ENCODE measurements at places on chromosomes 3 and 15. TPM values are rescaled to one million over a fixed set of nuclear protein-coding genes. Genes with fewer than 3 reads are reported as not detected.

CCDC33 gene
- not detected for total RNA-seq

SKOR1 gene
- total RNA-seq: 0.66 TPM

FOXB1 gene
- total RNA-seq: not detected

TBC1D21 gene
- total RNA-seq: not detected

APPL1 gene
- total RNA-seq: 32.8 TPM

AADACL2 gene
- 0.21 TPM for total RNA-seq

ATOSA gene
- total RNA-seq: 80.0 TPM

HESX1 gene
- total RNA-seq: 3.6 TPM

GOLGA8T gene
- total RNA-seq: not detected

RPUSD2 gene
- 9.4 TPM for total RNA-seq

ACOX2 gene
- total RNA-seq: 29.1 TPM

LEKR1 gene
- total RNA-seq: 3.7 TPM

ZKSCAN7 gene
- 11.1 TPM for total RNA-seq

CLDN18 gene
- total RNA-seq: not detected

MINAR1 gene
- total RNA-seq: 0.22 TPM

CDHR4 gene
- total RNA-seq: 1.3 TPM

RUBCN gene
- total RNA-seq: 63.6 TPM

ACAN gene
- total RNA-seq: 11.4 TPM

PPP1R14D gene
- not detected for total RNA-seq

CPNE9 gene
- not detected for total RNA-seq

VPS39 gene
- total RNA-seq: 264 TPM

KNSTRN gene
- 3.5 TPM for total RNA-seq

C3orf70 gene
- total RNA-seq: 10.8 TPM

GRAMD1C gene
- total RNA-seq: 1.1 TPM

ANKRD34C gene
- not detected for total RNA-seq

PGBD4 gene
- 1.7 TPM for total RNA-seq

PSMD6 gene
- total RNA-seq: 64.5 TPM

LMAN1L gene
- total RNA-seq: not detected

USP19 gene
- 72.3 TPM for total RNA-seq

PATL2 gene
- total RNA-seq: 0.98 TPM

ECE2 gene
- total RNA-seq: not detected

SLC28A1 gene
- 0.22 TPM for total RNA-seq

KLF15 gene
- 138 TPM for total RNA-seq

KCNAB1 gene
- total RNA-seq: 8.5 TPM

PLA2G4E gene
- total RNA-seq: not detected

ZNF860 gene
- 1.4 TPM for total RNA-seq

MAGEL2 gene
- 0.60 TPM for total RNA-seq

GAP43 gene
- 15.3 TPM for total RNA-seq

NLGN1 gene
- total RNA-seq: 33.3 TPM

TMEM207 gene
- not detected for total RNA-seq

ISG20 gene
- total RNA-seq: 34.5 TPM

DUOX1 gene
- 1.5 TPM for total RNA-seq

SLC24A5 gene
- not detected for total RNA-seq

TSC22D2 gene
- total RNA-seq: 14.4 TPM

ATP6V1A gene
- total RNA-seq: 38.1 TPM

PLCB2 gene
- total RNA-seq: 14.9 TPM

TM6SF1 gene
- total RNA-seq: 9.4 TPM

ATP10A gene
- 8.1 TPM for total RNA-seq

PROK2 gene
- not detected for total RNA-seq

VGLL3 gene
- total RNA-seq: 55.3 TPM

IQCF5 gene
- not detected for total RNA-seq

GOLGA8R gene
- total RNA-seq: 11.4 TPM

ADAMTS17 gene
- total RNA-seq: 0.66 TPM

IL17RE gene
- 10.1 TPM for total RNA-seq
